ENCODE measurements at places on chromosomes 6 and 20.

DNA sequence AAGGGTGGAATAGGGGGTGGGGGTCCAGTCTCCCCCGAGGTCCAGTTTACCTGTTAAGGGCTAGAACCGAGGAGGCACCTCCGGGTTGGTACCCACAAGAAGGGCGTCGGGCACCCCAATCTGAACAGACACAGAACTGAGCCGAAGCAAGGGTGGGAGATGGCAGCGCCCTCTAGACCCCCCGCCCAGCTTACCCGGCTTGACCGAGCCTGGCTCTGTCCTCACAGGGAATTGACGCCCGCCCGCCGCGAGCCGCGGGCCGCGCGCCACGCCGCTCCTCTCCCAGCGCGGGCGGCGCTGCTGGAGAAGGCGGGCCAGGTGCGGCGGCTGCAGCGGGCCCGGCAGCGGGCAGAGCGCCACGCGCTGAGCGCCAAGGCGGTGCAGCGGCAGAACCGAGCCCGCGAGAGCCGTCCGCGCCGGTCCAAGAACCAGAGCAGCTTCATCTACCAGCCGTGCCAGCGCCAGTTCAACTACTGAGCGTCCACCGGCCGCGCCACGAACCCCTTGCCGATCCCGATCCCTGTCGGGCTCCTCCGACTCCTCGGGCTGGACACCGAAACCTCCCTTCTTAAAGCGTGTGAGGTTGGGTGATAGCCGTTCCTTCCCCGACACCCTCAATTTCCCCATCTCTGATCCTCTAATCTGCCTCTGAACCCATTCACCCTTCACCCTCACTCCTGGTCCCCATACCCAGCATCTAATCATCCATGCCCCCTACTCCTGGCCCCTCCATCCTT lies 5.9 kb downstream of the TP53INP2 start:
- DNase-seq = peak; percentile 65

DNA sequence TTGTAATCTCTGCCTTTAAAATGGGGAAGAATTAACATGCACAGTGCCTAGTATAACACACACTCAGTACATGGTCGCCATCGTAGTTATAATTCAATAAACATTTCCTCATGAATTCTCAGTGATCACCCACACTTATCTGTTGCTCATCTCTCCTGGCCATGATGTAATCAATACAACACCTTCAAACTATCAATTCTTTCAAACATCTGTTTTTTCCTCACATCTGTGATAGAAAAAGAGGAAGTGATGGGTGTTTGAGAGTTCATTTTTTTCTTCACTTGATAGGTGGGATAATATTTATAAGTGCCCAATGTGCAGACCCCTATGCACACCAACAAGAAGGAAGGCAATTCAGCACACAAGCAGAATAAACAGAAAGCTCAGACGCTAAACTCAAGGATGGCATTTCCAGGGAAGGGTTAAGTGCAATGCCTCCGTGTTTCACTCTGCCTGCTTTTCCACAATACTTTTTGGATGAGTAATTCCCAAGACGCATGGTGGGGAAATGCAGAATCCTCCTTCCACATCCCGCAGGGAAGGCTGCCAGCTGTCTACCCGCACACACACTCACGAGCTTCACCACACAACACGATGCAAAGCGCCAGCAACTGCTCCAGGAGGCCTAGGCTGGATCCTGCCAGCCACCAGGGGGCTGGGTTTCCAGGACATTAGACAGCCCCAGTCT lies 100.3 kb downstream of the GMPR start:
- peak; percentile 57 for DNase-seq

- DNase-seq = no peak
Measured at GRCh38 chr20:3224681-3225421, 14.1 kb downstream of the SLC4A11 start.

GRCh38 chr6:13180538-13180937 lies 147.8 kb downstream of the TBC1D7 start:
- DNase-seq = no peak

DNA sequence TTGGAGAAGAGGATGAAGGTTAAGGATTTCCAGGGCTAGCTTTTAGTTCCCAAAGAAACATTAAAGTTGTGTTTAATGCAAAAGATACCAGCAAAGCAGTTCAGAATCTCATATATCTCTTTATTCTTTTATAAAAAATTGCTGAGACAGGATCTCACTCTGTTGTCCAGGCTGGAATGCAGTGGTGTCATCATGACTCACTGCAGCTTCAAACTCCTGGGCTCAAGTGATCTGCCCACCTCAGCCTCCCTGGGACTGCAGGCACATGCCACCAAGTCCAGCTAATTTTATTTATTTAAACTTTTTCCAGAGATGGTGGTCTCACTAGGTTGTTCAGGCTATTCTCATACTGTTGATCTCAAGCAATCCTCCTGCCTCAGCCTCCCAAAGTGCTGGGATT lies 41.1 kb upstream of the CAP2 start:
- DNase-seq = no peak

- DNase-seq = no peak
Measured at GRCh38 chr6:159446340-159446739, 246.7 kb downstream of the SOD2 start.

DNA sequence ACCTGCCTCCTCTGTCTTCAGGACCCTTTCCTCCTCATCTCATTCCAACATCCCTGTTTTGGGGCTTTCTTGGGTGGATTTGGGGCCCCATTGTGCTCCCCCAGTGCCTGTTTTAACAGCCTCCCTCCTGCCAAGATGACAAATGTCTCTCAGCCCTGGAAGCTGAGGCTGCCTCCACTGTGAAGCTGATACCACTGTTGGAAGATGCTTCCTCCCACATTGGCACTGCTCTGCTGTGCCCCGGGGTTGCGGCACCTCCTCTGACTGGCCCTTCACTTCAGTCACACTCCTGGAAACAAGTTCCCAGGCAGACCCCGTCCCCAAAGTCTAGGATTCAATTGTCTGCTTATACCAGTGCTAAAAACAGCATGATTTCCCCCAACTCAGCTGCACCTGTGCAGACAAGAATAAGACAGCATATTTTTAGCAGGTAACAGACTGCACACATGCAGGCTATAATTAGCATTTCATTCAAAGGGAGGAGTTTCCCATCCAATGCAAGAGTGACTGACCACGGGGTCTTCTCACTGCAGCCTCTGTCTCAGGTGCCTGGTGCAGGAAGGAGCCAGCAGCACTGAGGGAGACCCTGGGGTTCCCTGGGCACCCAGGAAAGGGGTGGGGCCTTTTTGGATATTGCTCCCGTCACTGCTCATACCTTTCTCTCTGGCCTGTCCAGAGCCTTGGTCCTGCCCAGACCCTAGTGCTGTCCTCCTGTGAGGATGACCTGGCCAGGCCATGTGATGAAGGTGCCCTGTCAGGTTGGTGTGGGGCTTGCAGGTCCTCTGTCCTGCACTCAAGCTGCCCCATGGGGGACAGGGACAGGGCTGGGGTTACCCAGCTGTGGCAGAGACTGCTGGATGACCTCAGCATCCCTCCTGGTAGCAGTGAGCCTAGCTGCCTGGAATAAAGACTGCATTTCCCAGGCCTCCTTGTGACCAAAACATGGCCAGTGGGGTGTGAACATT lies 31.5 kb upstream of the SULF2 start:
- DNase-seq = no peak

DNA sequence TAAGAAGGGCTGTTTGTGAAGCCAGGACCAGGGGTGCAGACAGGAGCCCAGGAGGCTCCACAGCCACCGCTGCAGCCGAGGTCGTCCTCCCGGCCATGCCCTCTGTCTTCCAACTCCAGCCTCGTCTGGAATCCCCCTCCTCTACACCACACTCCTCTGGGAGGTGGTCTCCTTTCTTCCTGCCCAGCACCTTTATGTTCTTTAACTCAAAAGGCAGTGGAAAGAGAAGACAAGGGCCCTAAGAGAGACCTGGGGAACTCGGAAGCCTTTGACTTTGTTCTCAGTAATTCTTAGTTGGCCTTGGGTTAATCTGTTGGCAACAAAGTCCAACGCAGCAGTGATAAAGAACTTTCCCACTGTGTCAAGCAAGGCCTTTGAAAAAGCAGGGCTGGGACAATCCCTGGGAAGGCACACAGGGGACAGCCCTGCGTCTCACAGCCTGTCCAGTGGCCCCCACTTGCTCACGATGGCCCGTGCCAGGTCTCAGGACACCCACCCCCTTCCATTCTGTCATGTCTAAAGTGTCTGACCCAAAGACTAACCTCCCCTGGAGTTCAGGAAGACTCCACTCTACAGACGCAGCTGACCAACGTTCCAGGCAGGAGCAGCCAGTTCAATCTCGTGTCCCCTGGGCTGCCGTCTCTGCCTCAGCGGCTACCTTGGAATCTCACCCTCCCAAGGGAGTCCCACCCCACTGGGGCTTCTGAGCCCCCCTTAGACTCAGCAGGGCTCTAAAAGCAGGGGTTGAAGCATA lies 42.8 kb upstream of the FAM50B start:
- DNase-seq = no peak

DNA sequence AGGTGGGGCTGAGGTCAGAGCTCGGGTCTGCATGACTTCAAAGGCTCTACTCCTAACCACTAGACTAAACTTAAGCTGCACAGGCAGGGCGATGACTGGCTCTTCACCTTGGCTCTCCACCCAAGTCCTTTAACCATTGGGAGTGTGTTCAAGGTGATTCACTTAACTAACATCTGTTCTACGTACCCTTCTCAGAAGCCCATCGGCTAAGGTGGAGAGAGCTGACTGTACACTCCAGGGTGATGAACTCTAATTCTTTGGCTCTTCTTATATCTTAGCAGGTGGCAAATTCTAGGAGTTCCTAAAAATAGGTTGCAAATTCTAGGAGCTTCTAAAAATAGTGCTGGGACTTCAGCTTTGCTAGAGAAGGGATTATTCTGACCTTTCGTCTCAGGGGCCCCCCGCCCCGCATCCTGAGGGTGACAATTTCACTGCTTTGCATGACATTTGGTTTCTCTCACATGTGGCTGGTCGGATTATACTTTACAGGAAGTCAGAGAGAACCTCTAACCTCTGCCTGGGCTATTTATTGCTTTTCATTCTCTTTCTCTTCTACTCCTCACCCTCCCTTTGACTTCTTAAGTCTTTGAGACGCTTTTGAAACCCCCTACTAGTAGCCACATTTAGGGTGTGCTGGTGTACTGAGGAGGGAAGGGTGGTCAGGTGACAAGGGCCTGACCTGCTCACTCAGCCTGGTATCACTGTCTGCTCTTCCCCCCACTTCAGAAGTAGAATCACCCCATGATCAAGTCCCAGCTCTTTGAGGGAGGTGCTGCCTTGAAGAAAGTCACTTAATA lies 55.5 kb downstream of the PRDM1 start:
- no peak for DNase-seq

DNA sequence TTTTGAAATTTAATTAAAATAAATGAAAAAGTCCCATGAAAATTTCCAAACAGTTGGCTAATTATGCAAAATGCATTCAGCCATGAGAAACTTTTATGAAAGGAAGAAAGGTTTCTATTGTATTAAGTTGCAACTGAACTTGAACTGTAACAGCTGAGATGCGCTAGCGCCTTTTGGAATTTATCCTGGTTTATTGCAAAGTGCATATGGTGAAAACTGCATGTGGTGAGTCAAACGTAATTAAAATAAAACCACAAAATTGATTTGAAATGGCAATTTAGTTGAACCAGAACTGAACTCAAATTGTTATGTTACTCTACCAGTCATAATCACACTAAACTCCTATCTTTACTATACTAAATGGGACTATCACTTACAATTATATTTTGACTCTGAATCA lies 46.4 kb upstream of the COL21A1 start:
- no peak for DNase-seq

- no peak for DNase-seq
Measured at GRCh38 chr6:127267646-127268625, 1.3 kb downstream of the RNF146 start.

DNA sequence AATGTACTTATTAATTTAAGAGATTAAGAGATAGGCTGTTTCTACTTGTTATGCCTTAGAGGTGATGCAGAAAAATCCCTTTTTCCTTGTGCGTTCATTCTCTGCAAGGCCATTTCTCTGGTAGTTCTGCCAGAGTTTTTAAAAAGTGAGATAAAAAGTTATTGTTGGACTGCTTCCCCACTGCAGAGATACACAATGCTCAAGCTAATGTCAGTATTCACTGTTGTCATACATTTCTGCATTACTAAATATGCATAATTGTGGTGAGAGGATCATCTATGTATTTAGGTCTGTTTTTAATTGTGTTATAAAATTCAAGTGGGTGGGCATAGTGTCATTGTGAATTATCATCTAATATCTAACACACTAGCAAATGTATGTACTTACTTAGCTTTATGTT lies 600.4 kb downstream of the HTR1B start:
- no peak for DNase-seq

DNA sequence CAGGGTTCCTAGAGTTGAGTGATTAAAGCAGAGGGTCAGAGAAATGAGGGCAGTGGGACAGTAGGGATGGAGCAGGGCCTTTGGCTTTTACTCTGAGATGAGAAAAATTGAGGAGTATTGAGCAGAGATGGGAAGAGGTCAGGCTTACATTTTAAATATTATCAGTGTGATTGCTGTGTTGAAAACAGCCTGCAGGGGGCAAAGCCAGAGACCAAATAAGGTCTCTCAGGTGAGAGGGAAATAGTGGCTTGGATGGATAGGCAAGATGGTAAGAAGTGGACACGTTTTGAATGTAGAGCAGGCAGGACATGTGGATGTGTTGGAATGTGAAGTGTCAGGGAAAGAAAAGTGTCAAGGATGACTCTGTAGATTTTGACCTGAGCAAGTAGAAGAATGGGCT lies 105.0 kb upstream of the MAP3K7 start:
- no peak for DNase-seq

GRCh38 chr6:144319211-144319610 lies 34.1 kb downstream of the UTRN start:
- no peak for DNase-seq

GRCh38 chr6:122238861-122239260 lies 160.6 kb upstream of the HSF2 start:
- DNase-seq = no peak

DNA sequence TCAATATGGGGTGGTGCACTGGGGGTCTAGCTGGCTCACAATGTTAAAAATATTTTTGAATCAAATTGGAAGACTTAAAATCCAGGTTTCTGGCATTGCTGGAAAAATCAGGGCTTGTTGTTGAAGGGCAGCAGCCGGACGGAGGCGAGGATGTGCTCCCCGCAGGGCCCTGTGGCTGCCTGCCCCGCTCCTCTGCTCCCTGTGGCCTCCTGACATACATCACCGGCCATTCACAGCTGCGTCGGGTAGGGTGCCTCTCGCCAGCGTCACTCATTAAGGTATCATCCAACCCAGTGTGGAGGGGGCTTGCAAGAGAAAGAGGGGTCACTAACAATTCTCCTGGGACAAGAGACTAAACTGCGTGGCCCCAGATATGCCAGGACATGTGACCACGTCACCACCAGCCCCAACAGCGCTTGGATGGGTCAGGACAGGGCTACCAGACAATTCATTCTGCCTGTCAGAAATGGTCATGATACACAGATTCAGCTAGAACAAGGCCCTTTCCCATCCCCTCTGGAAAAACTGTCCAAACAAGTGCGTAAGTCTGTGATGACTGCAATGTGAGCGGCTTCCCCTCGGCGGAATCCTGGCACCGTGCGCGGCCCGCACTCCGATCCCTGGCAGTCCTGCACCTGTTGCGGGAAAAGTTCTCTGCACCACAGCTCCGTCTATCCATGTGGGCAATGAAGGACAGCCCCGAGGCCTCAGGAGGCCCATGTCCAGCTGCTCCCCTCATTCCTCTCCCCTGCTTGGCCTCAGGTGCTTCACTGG lies 12.0 kb downstream of the GATA5 start:
- DNase-seq = no peak

Data from NCI-H2171 (cell line).